ENCODE measurements at places on chromosomes 6 and 20. TPM values are rescaled to one million over a fixed set of nuclear protein-coding genes. Genes with fewer than 3 reads are reported as not detected.
A peak's percentile ranks its signal among the peaks of the same experiment; 100 is the strongest.

The LIME1 gene
- 21.1 TPM for total RNA-seq

The REM1 gene
- not detected for total RNA-seq

The GMDS gene
- total RNA-seq = 23.8 TPM

The RREB1 gene
- total RNA-seq = 16.0 TPM

- H3K27ac ChIP-seq = peak overlapping the region; percentile 48
- peaks cover 17% of the 10 kb centered on the region for H3K4me1 ChIP-seq
- no peaks in the 10 kb centered on the region for H3K36me3 ChIP-seq
- H3K4me3 ChIP-seq = no peak overlapping the region
- no peaks in the 10 kb centered on the region for H3K27me3 ChIP-seq
Measured at GRCh38 chr6:38495922-38496635, 143.7 kb downstream of the BTBD9 start.

GRCh38 chr20:36364506-36364905 lies 58.4 kb downstream of the DLGAP4 start:
- DNase-seq = no peak
- no peak overlapping the region for H3K4me3 ChIP-seq
- no peaks in the 10 kb centered on the region for H3K4me1 ChIP-seq
- H3K27ac ChIP-seq = no peak overlapping the region

Data from activated T-cell treated with anti-CD3 and anti-CD28 coated beads, Interleukin-2, amount 50 U/mL, for 72 hours (primary cell).